Suppressor macrophage treated with lipopolysaccharide for 1 hour (primary cell): ENCODE measurements at places on chromosomes 2 and 18.
A peak's percentile ranks its signal among the peaks of the same experiment; 100 is the strongest.

DNA sequence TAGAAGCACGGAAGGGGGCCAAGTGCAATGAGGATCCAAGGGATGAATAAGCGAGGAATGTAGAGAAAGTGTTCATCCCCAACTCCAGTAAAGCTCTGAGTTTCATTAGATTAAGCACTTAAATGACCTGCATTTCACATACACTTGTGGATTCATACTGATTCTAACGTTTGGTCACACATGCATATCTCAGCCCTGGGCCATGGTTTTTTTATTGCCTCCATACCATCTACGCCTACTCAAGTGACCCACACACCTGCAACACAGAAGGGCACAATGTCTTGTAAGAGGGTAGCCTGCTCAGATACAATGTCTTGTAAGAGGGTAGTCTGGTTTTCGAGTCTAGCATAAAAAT lies 566 bp upstream of the MRPS5 start:
- no peak for DNase-seq

GRCh38 chr2:100784681-100785080 lies 35.3 kb upstream of the NPAS2 start:
- no peak for DNase-seq

- DNase-seq, result no peak
These were observed 71.1 kb downstream of the EXOC6B start for GRCh38 chr2:72754628-72755320.

DNA sequence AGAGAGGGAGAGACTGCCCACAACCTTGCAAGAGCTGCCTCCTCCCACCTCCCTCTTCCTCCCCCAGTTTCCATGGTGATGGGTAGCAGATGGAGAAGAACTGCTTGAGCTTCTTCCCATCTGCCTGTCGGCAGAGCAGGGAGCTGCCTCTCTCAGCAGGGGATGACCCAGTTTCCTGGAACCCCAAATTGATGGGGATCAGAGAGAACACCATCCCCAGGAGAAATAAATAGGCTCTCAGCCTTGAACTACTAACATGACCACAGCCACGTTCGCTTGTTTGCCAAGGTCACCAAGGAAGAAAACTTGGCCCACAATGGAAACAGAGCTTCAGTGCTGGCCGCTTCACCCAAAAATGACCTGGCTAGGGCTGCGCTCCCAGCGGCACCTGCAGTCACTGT lies 82.2 kb downstream of the ADD2 start:
- DNase-seq, result peak; percentile 28

GRCh38 chr18:42174909-42175308 lies 219.9 kb downstream of the PIK3C3 start:
- DNase-seq, result no peak

GRCh38 chr18:39942702-39943101 lies 2012.3 kb upstream of the PIK3C3 start:
- DNase-seq, result no peak

- no peak for DNase-seq
These were observed 424.4 kb upstream of the ID2 start for GRCh38 chr2:8257502-8257901.

DNA sequence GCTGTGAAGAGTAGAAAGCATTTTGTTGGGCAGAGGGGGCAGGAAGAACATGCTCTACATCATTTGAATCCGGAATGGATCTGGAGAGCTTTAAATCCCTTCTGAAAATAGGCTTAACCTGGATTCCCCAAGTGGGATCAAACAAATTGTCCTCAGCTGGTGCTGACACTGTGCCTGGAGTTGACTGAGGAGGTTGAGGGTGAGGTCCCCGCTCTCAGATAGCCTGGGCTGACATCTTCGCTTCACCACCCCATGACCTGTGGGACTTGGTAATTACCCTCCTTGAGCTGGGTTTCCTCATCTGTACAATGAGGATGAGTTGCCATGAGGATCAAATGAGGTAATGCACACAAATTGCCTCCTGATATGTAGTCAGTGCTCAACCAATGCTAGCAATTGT lies 117.8 kb upstream of the SMAD2 start:
- DNase-seq, result no peak

- DNase-seq, result no peak
These were observed 123.2 kb downstream of the CABYR start for GRCh38 chr18:24262087-24262486.

- DNase-seq, result no peak
These were observed 56.9 kb downstream of the CTIF start for GRCh38 chr18:48595703-48596218.

- no peak for DNase-seq
These were observed 2.9 kb upstream of the FAM124B start for GRCh38 chr2:224404796-224405195.
